Stimulated activated memory B cell treated with anti-CD40 and anti-IgM and Interleukin-4, amounts not matched to agents 10 μg/mL and 1 μg/mL and 100 μg/mL, for 72 hours (primary cell): ENCODE measurements at places on chromosomes 12 and 14.

GRCh38 chr12:89863493-89863938 is 154.9 kb upstream of the ATP2B1 start:
- peak; percentile 88 for ATAC-seq

DNA sequence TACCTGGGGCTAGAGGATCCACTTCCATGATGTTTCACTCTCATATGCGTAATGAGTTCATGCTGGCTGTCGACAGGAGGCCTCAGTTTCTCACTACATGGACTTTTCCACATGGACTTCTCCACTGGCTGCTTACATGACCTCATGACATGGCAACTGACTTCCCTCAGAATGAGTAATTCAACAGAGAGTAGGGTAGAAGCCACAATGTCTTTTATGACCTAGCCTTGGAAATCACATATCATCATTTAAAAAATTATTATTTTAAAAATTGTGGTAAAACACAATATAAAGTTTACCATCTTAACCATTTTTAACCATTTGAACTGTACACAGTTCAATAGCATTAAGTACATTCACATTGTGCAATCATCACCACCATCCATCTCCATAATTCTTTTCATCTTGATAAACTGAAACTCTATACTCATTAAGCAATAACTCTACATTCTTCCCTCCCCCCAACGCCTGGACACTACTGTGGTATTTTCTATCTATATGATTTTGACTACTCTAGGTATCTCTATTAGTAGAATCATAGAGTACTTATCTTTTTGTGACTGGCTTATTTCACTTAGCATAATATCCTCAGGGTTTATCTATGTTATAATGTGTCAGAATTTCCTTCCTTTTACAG is 144.5 kb downstream of the TGFB3 start:
- no peak for ATAC-seq

- ATAC-seq, result peak; percentile 37
Observed at GRCh38 chr14:105477660-105478397, 3.2 kb downstream of the CRIP2 start.

DNA sequence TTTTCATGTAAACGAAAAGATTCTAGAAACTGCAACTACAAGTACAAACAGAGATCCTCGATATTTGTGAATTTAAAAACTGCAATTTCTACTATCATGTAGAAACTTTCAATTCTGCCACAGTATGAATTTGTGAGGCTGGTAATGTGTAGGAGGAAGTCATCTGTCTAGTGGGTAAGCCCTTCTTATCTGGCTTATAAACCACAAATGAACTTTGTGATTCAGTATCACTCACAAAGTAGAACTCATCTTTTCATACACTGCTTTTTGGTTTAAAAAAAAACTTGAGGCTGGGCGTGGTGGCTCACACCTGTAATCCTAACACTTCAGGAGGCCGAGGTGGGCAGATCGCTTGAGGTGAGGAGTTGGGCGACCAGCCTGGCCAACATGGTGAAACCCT is 20.7 kb downstream of the GTF2A1 start:
- no peak for ATAC-seq

- ATAC-seq, result no peak
Observed at GRCh38 chr12:52907092-52907810, 2.4 kb upstream of the KRT8 start.

DNA sequence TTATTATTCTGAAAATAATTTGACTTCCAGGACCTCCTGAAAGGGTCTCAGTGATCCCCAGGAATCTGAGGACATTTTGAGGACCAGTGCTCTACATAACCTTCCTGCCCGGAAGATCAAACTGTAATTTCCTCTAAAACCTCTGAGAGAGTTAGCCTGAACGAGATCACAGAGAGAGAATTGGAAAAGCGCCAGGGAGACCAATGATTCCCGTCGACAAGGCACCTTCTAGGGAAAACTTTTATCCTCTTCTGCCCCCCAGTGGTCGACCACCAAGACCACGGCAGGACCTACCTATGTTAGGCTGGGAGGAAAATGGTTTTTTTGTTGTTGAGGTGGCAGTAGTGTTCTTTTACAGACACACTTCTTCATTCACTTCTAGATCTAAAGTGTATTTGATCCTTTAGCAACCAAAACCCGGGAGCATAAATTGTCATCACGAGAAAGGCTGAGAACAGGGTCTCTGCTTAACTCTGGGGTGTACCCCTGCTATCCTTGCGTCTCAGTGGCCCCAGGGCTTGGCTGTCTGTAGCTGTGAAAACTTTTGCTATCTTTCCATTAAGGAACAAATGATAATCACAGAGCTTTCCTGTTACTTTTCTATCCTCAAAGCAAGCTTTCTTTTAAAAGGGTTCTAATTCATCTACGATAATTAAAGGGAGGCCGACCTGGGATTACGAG is 62.9 kb upstream of the NID2 start:
- peak; percentile 50 for ATAC-seq

- ATAC-seq, result no peak
Observed at GRCh38 chr12:108438667-108439066, 76.4 kb upstream of the FICD start.

DNA sequence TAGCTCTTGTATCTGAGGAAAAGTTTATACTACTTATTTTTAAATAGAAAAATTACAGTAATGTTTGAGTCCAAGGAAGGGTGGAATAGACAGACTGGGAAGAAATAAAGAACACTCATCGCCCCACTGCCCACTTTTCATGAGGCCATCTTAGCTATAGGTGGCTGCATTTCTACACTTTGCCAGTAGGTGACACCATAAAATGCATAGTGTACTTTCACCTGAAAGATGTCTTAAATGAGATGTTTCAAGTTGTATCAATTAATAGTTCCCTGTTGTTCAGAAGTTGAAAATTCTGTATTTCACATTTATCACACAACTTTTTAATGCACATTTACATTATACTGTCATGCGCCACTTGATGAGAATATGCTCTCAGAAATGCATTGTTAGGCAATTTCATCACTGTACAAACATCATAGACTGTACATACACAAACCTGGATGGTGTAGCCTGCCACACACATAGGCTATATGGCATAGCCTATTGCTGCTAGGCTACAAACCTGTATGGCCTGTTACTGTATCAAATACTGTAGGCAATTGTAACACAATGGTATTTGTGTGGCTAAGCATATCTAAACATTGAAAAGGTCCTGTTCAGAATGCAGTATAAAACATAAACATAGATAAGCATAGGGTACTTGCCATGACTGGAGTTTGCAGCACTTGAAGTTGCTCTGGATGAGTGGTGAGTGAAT is 27.6 kb downstream of the PMCH start:
- ATAC-seq, result no peak

DNA sequence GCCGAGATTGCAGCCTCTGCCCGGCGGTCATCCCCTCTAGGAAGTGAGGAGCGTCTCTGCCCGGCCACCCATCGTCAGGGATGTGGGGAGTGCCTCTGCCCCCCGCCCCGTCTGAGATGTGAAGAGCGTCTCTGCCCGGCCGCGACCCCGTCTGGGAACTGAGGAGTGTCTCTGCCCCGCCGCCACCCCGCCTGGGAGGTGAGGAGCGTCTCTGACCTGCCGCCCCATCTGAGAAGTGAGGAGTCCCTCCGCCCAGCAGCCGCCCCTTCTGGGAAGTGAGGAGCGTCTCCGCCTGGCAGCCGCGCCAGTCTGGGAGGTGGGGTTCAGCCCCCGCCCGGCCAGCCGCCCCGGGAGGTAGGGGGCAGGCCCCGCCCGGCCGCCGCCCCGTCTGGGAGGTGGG is 544.0 kb downstream of the CCER1 start:
- no peak for ATAC-seq

GRCh38 chr12:49868449-49868848 is 25.5 kb upstream of the BCDIN3D start:
- ATAC-seq, result no peak

- ATAC-seq, result no peak
Observed at GRCh38 chr14:99471731-99472130, 8.9 kb downstream of the SETD3 start.

GRCh38 chr14:57413849-57414248 is 23.5 kb downstream of the NAA30 start:
- no peak for ATAC-seq

- ATAC-seq, result no peak
Observed at GRCh38 chr14:80629606-80630005, 311.9 kb downstream of the CEP128 start.

DNA sequence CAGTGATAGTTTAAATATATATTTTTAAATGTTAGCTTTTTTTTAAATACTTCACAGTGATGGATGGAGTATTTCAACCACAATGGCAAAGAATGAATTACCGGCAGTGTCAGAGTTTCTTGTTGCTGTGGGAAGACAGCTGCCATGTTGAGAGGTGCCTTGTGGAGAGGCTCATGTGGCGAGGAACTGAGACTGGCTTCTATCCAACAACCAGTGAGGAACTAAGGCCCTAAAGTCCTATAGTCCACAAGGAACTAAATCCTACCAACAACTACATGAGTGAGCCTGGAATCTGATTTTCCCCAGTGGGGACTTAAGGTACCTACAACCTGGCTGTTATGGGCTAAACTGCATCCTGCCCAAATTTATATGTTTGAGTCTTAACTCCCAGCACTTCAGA is 220.2 kb upstream of the PLEKHG7 start:
- no peak for ATAC-seq
